ENCODE measurements at places on chromosomes 5 and 9.

DNA sequence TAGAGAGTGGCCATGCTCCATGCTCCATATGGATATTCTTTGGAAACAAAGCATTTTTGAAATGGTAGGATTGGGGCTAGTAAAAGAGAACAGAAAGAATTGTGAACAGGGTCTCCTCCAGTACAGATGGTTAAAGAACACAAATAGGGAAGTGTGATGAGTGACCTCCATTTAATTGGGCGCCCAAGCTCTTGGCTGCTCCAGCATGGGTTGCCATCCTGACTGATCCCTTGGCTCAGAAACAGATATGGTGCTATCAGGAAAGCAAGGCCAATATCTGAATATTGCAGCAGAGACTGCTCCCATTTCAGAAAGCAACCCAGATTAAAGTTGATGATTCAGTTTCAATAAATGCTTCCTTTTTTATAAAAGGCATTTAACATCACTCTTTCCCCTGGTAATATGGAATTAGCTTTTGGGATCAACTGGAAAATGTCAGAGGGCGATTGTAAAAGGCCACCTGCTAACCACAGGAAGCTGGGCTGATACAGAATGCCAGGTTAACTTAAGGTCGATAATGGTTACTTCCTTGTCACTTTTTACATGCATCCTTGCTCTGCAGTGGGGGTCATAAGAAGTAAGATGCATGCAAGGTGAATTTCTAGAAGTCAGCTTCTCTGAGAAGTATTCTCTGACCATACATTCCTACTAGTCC, 52.9 kb downstream of the TMC1 start:
- no peak for DNase-seq

GRCh38 chr5:56494300-56494731, 261.2 kb upstream of the ANKRD55 start:
- no peak for DNase-seq

GRCh38 chr9:32456564-32456963, 69.4 kb downstream of the RIGI start:
- DNase-seq: no peak

GRCh38 chr9:8579661-8580060, 780.1 kb upstream of the DMAC1 start:
- DNase-seq: no peak

DNA sequence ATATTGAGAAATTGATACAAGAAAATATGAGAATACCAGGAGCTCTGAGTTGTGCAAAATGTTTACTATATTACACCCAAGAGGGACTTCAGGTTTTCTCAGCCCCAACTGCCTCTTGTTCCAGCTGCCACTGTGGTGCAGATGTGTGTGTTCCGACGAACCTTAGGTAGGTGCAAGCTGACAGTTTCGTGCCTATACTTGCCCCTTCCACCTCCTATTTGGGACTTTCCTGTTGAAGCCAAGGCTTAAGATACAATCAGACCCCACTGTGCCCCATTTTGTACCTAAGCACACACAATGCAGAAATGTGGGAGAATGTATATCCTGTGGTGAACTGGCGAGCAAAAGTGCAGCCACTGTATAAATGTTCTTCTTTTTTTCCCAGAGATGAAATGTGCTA, 80.2 kb downstream of the LURAP1L start:
- DNase-seq: no peak

- no peak for DNase-seq
Measured at GRCh38 chr5:103505581-103506305, 56.8 kb downstream of the NUDT12 start.

DNA sequence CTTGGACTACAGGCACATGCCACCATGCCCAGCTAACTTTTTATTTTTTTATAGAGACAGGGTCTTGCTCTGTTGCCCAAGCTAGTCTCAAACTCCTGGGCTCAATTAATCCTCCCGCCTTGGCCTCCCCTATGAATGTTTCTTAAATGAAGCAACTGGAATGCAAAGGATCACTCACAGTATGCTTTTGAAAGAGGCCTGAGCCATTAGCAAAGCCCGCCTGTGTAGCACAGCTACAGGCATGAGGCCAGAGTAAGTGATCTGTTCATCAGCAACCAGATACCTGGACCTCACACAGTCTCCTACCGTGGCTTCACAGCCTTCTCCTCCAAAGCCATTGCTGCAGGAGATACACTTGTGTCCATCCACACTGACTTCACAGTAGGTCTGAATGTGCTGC, 16.9 kb upstream of the RNF183 start:
- no peak for DNase-seq

- DNase-seq: no peak
Measured at GRCh38 chr5:56328753-56329560, 95.8 kb upstream of the ANKRD55 start.

DNA sequence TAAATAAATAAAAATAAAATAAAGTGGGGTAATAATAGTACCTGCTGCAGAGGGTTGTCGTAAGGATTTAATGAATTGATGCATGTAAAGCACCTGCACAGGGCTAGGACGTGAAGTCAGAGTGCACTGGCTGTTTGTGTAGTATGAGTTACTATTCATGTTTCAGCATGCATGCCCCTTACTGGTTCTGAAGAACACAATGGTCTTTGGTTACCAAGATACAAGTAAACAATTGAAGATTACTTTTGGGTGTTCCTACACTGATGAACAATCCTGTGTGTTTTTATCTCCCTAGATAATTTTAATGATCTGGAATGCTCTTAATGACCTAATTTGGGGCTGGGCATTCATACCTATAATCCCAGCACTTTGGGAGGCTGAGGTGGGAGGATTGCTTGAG, 23.2 kb upstream of the PRRC2B start:
- DNase-seq: no peak

- DNase-seq: no peak
Measured at GRCh38 chr5:175873088-175873454, 1.7 kb downstream of the CPLX2 start.

- DNase-seq: no peak
Measured at GRCh38 chr5:177972613-177973012, 23.4 kb downstream of the PROP1 start.

- no peak for DNase-seq
Measured at GRCh38 chr5:79055017-79055416, 14.5 kb downstream of the DMGDH start.

GRCh38 chr5:92945605-92946097, 635.4 kb downstream of the NR2F1-AS1 start:
- DNase-seq: no peak

- peak; percentile 65 for DNase-seq
Measured at GRCh38 chr9:113139225-113139829, 11.5 kb upstream of the SLC31A2 start.

GRCh38 chr5:38615981-38616451, 59.6 kb upstream of the LIFR start:
- no peak for DNase-seq

DNA sequence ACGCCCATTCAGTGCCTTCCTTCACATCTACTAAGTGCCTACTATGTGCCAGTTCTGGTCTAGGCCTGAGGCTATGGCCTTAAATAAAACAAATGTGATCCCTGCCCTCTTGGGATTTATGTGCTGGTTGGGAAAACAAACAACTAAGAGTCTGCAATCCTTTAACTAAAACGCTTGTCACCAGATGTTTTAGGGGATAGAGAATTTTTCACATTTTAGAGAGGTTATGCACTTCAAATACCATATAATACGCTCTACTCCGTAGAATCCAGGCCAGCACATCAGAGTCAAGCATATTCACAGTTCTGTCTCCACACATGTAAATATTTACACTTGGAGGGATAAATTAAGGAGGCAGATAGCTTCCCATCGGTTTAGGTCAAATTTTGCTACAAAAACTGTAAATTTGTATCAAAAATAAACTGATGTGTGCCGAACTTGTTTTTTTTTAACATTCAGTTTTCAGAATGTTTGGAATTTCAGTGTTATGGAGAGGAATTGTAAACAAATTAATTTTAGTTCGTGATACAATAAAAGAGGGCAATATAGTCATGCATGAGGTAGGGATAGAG, 22.0 kb upstream of the ADRA1B start:
- no peak for DNase-seq

- peak; percentile 1 for DNase-seq
Measured at GRCh38 chr9:406886-407654, 192.4 kb downstream of the DOCK8 start.

DNA sequence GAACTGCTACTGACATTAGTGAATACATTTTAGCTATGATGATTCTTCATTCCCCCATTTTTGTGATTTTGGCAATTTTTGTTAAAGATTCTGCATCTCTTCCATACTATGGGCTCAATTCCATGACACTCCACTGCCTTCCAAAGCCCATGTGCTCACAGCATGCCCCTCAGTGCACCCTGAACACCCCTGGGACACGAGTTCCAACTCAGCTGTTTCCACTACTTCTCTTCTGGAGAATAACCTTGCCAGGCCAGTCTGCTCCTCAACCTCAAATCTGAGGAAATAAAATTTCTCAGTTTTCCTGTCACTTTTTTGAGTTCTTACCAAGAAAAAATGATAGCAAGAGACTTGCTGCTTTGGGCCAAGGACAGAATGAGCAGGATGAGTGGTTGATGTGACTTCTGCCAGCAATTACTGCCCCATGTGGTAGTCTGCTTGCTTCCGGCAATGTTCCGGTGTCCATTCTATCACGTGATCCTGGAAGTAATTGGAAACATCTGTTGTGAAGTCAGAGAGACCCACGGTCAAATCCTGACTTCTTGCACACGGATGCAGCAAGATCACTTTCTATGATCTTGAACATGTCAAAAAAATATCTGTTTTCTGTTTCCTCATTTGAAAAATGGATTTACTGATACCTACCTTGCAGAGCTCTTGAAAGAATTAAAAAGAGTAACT, 58.3 kb downstream of the EGFLAM start:
- no peak for DNase-seq

GRCh38 chr5:87298692-87299362, 31.1 kb downstream of the RASA1 start:
- no peak for DNase-seq

DNA sequence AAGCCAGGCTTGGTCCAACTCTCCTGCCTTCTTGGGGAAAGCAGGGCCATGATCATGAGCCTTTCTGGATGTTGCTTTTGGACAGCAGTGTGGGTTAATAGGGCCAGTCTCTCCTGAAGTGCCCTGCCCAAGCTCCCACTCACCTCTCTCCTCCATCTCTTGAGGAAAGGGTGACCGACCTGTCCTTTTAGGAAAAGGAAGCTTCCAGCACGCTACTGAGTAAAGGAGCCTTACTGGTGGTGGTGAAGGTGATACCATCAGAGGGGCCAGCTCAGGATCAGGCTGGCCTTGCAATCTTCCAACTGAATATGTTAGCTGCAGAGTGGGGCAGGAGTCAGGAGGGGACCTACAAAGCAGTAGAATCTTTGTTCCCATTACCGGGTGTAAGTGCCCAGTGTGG, 2.2 kb upstream of the RGS3 start:
- no peak for DNase-seq

DNA sequence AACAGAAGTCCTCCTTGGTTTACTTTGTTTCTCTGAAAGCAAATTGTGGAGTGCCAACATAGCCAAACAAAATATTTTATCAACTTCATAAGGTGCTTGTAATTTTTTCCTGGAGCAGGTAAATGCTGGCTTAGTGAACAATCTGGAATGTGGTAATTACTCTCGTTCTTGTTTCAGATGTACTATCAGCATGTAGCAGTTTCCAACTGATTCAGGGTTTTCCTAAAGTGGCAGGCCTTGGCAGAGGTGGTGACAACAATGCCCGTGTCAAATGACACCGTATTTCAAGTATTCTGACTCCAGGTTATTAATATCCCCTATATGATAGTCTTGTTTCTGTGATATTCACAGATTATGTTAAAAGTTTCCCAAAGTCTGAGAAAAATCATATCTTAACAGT, 1.2 kb downstream of the C9orf72 start:
- no peak for DNase-seq

- no peak for DNase-seq
Measured at GRCh38 chr5:91514400-91514799, 131.3 kb upstream of the ARRDC3 start.

- DNase-seq: no peak
Measured at GRCh38 chr9:18543406-18544192, 69.6 kb downstream of the ADAMTSL1 start.

DNA sequence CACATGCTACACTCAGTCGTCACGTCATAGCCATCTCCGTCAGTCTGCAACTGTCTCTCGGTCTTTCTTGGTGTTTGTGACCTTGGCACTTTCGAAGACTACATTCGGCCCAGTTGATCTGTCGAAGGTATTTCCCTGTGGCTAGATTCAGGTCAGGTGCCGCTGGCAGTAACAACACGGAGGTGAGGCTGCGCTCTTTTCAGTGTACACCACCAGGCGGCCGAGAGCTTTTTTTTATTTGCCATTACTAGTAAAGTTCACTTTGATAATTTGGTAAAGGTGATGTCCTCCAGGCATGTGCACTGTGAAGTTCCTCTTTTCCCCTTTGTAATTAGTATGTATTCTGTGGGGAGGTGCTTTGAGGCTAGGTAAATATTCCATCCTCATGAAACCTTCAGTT, 49.7 kb downstream of the RNF130 start:
- DNase-seq: no peak

- no peak for DNase-seq
Measured at GRCh38 chr9:92607773-92608172, 62.2 kb downstream of the IPPK start.

All from amygdala (tissue), 56 donors.